HCT116 (cell line): ENCODE measurements at places on chromosomes 3 and 15. TPM values are rescaled to one million over a fixed set of nuclear protein-coding genes. Genes with fewer than 3 reads are reported as not detected.

KBTBD12 gene
- not detected for total RNA-seq

GOLGA6A gene
- total RNA-seq = 0.39 TPM

DNA sequence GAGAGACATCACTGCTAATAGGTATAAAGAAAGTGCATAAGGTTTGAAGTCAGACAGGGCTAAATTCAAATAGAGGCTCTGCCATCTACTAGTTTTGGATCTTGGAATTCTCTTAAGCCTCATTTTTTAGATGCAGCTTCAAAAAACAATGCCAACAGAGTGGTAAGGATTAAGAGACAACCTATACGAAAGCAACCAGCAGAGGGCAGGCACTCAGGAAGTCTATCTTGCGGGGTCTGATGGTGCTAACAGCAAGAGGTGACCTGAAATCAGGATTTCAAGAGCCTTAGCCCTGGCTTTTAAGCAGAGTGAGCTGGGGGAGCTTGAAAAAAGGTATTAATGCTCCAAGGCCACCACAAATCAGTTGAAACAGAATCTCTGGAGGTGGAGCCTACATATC is 40.7 kb downstream of the LDHAL6B start:
- no peaks in the 10 kb centered on the region; the same call in 1 of the 2 replicates for H3K4me1 ChIP-seq
- no peaks in the 10 kb centered on the region for H3K36me3 ChIP-seq
- H3K27me3 ChIP-seq = no peaks in the 10 kb centered on the region
- H3K27ac ChIP-seq = no peak overlapping the region
- H3K4me3 ChIP-seq = no peak overlapping the region

GRCh38 chr3:195036203-195036505 is 234.8 kb downstream of the XXYLT1 start:
- H3K27ac ChIP-seq = no peak overlapping the region
- H3K4me1 ChIP-seq = peaks cover 28% of the 10 kb centered on the region
- H3K27me3 ChIP-seq = peaks cover 11% of the 10 kb centered on the region; the same call in 1 of the 2 replicates
- no peaks in the 10 kb centered on the region for H3K36me3 ChIP-seq
- DNase-seq = no peak

DNA sequence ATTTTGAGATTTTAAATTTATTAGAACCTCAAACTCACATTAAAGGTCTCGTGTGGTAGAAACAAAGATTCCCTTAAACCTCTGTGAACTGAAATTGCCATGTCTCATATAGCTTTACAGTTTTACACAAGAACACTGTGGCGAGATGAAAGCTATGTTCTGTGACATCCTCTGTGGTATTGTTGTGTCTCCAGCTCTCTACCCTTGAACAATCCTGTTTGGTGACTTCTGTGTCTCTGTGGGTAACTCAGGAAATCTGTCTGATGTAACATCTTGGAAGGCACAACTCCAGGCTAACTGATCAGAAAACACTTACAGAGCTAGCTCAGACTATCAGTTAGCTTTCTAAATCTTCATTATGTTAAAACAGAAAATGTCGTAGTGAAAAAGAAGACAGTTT is 318.8 kb upstream of the GBE1 start:
- peaks cover 6% of the 10 kb centered on the region; the same call in 1 of the 2 replicates for H3K4me1 ChIP-seq
- DNase-seq = no peak
- H3K4me3 ChIP-seq = no peak overlapping the region
- no peak overlapping the region for H3K27ac ChIP-seq
- H3K27me3 ChIP-seq = no peaks in the 10 kb centered on the region

GRCh38 chr3:20043396-20043795 is 3.1 kb downstream of the KAT2B start:
- no peak overlapping the region for H3K4me3 ChIP-seq
- no peak for DNase-seq
- peaks cover 8% of the 10 kb centered on the region; the same call in 1 of the 2 replicates for H3K4me1 ChIP-seq
- no peak overlapping the region for H3K27ac ChIP-seq
- no peaks in the 10 kb centered on the region for H3K36me3 ChIP-seq
